ENCODE measurements at places on chromosomes 2 and 18.

DNA sequence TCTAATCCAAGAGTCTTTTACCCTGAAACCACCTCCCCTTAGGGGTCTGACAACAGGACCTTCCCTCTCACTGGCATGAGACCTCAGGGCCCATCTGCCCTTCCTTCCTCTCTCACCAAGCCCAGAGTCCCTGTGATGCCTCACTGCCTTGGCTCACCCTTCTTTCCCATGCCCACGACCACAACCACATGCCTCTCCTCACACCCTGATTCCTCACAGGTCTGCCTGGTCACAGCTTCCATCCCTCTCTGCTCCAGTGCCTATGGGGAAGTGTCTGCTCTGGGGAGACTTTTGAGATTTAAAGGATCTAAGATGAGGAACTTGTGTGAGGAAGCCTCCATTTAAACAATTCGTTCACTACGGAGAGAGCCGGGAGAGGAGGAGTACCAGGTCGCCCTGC is 98.9 kb upstream of the SH3BP4 start:
- no peak for DNase-seq

GRCh38 chr2:150256736-150257135 is 230.7 kb downstream of the RND3 start:
- no peak for DNase-seq

GRCh38 chr18:45463451-45463850 is 151.8 kb upstream of the SLC14A2 start:
- no peak for DNase-seq

GRCh38 chr2:59787095-59787494 is 766.4 kb downstream of the BCL11A start:
- DNase-seq, result no peak
